Activated CD4-positive, CD25-positive, alpha-beta regulatory T cell treated with anti-CD3 and anti-CD28 coated beads, Interleukin-2, amount 50 U/mL, for 72 hours (primary cell): ENCODE measurements at places on chromosomes 2 and 18.

- DNase-seq = no peak
Observed at GRCh38 chr2:159600752-159601151, 15.6 kb downstream of the BAZ2B start.

DNA sequence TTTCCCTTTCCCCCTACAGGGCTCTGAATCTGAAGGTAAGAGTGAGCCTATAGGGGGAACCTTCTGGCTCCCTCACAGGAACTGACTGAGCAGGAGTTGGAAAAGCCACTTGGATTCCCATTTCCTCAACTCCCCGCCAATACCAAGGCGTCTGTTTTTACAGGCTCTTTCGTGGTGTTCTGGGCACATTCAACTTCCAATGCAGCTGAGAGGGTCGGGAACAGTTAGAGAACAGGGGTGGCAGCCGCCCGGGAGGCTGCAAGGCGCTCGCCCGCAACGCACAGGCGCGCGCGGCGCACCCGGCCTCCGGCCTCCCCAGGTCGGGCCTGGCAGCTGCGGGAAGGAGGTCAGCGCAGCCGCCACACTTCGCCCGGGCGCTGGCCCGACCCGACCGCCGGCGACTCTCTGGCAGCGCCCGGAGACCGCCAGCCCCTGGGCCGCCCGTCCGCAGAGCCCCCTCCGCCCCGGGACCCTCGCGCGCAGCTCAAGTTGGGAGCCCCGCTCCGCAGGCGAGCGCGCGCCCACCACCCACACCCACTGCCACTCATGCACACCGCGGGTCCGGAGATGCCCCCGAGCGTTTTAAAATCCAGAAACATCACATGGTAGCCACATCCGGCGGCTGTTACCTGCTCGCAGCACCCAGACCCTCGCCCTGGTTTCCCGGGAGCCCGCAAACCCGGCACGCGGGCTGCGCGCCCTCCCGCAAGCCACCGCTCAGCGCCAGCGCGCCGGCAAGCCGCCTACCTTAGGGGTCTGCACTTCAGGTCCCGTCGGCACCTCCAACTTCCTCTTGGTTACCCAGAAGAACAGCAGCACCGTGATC lies 816 bp downstream of the GALNT14 start:
- DNase-seq = no peak

DNA sequence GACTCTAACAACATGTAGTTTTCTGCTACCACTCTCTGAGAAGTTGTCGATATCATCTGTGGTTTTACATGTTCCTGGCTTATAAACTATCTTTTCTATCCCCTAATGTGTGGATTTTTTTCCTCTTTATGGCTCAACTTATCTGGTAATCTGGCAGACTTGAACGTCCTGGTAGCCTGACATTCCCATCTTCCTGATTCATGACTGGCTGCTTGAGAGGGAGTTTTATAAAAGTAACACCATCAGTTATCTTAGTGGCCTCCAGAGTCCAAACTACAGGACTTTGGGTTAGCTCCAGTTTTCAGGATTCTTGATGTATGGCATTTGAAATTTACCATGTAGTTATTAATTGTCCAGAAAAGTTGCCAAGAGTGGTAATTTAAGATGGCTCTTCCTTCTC lies 174.0 kb upstream of the GULP1 start:
- no peak for DNase-seq

DNA sequence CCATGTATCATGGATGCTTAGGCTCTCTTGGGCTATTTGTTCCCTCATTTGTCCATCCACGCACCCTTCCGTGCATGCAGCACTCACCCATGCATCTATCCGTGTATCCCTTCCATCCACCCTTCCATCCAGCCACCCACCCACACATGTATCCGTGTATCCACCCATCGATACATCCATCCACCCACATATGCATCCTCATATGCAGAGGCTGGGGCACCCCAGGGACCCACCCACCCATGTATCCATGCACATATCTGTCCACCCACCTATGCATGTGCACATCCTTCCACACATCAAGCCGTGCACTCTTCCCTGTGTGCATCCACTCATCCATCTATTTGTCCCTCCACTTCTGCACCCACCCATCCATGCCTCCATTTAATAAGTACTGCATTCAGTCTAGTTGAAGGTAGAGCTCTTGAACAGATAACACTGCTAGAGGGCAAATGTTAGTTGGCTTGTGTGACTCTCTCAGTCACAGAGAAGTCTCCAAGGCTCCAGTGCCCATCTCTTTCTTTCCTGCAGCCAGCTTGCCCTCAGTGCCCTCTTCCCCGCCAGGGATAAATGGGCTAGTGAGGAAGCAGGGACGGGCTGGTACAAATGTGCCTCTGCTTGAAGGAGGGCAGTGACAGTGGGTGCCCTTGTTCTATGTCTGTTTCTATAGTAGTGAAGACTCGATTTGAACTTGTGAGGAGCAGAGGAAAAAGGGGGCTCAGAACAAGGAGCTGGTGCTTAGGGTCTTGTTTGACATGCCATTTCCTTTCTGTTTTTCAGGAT lies 61.5 kb downstream of the EMILIN2 start:
- no peak for DNase-seq

GRCh38 chr2:197435598-197436420 lies 981 bp upstream of the SF3B1 start:
- DNase-seq = no peak

DNA sequence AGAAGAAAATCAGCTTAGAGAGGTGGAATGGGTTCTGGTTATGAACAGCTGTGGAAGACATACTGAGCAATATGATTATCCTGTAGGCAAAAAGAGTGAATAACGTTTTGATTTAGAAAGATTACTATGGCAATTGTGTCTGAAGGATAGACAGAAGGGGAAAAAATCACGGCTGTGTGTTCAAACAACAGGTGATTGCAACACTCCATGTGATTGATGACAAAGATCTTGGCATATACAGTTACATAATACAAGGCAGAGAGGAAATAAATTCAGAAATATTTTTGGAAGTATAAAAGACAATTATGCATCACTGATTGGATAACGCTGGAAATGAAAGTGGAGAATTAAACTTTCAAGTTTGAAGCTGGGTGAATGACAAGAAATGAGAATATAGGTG lies 58.5 kb upstream of the KCNJ3 start:
- DNase-seq = no peak

DNA sequence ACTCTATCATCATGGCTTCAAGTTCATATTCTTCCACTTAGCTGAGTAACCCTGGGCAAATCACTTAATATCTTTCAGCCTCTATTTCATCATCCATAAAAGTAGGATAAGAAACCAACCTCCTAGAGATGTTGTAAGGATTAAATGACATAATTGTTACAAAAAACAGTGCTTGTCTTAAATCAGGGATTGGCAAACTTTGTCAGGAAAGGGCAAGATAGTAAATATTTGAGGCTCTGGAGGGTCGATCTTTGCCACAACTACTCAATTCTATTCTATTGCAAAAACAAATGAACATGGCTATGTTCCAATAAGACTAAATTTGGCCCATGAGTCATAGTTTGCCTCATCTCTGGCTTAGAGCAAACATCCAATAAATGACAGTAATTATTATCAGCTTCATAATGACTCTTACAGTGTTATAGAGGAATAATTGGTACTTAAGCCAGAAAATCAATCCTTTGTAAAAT lies 184.7 kb downstream of the SATB2 start:
- DNase-seq = no peak

GRCh38 chr2:88735133-88735532 lies 43.7 kb downstream of the RPIA start:
- DNase-seq = no peak
